ENCODE measurements at places on chromosomes 11 and 22.

GRCh38 chr11:17721242-17721999, 2.0 kb downstream of the MYOD1 start:
- no peak for DNase-seq

- no peak for DNase-seq
Measured at GRCh38 chr11:9951807-9952206, 287.9 kb downstream of the SWAP70 start.

GRCh38 chr11:112524798-112525197, 264.1 kb upstream of the PLET1 start:
- DNase-seq: no peak

DNA sequence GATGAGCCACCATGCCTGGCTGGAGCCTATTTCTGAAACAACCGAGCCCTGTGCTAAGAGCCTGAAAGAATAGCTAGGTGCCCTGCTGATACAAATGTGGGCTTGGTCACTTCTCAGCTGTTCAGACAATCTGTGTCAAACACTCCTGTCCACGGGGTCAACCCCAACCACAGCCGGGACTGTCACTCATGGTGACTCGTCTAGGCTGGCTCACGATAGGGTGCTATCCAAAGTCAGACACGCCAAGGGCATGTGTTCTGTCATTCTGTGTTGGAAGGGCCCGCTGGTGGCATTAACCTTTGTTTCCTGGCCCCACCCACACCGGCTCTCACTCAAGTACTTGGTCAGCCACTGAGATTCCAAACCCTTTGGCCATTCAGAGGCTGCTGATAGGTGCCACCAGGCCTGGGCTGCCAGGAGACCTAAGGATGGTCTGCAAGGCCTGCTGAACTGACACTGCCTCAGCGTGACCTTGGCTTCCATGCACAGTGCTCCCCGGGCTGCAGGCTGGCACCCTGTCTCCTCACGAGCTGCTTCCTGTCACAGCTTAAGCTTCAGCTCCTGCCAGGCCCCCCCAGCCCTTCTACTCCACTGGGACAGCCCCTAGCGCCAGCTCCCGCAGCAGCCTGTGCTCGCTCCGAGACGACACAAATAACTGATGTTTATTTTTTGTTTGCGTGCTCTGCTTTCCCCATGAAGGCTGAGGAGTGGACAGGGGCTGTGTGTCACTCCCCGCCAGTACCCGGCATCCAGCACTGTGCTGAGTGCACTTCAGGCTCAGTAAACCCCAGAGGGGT, 14.2 kb upstream of the CDC42BPG start:
- no peak for DNase-seq

GRCh38 chr11:67357831-67358670, 4.7 kb upstream of the POLD4 start:
- DNase-seq: no peak

- no peak for DNase-seq
Measured at GRCh38 chr11:72425053-72425980, 9.0 kb downstream of the CLPB start.

- DNase-seq: no peak
Measured at GRCh38 chr11:59283825-59284772, 71.4 kb upstream of the MPEG1 start.

GRCh38 chr11:65649656-65650546, 12.0 kb downstream of the SIPA1 start:
- no peak for DNase-seq

GRCh38 chr22:43345761-43346301, 2.7 kb upstream of the SCUBE1 start:
- DNase-seq: no peak

DNA sequence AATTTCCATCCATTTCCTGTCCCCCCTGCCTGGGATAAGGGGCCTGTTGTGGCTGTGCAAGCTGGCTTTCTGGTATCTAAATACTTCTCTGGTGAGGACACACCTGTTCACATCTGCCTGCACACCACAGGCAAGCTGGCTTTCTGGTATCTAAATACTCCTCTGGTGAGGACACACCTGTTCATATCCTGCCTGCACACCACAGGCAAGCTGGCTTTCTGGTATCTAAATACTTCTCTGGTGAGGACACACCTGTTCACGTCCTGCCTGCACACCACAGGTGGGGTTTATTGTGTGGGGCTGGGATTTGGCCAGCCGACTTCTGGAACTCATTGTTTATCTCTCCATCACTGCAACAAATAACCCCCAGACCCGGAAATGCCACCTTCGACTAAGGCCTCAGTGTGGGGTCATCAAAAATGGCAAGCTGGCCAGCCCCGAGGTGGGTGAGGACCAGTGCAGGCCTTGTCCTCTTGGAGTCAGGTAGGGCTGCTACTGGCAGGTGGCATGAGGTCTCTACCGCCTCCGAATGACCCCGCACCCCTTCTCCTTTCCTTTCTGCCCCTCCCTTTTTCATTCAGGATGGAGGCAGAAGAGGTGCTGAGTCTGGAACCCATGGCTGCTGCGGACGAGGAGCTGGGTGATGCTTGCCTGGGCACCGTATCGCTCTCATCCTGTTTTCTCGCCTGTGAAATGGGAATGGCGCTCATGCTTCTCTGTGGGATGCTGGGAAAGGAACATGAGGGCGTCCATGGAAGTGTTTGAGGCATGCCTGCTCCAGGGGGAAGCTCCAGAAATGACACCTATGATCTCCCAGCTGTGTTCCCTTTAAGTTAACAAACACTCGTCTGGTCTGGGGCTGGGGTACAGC, 43.5 kb upstream of the MYEOV start:
- no peak for DNase-seq

DNA sequence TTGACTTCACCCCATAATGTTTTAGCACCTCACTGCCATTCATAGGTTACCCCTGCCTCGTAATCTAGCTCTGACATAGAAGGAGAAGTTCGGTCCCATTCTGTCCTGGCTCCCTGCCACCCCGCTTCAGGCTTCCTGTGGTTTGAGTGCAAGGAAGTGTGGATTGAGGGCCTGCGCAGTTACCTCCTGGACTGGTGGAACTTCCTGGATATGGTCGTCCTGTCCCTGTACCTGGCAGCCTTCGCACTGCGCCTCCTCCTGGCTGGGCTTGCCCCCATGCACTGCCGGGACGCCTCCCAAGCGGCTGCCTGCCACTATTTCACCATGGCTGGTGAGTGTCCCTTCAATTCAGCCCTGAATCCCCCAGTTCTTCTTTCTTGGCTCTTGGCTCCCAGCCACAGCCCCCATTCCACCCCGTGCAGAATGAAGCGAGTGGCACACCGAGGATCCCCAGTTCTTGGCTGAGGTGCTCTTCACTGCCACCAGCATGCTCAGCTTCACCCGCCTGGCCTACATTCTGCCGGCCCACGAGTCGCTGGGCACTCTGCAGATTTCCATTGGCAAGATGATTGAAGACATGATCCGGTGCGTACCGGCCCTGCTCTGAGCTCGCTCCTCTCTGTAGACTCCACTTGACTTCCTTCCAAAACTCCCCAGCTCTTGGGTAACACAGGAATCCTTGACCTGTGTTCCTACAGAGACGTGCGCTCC, 15.4 kb downstream of the ART5 start:
- no peak for DNase-seq

- DNase-seq: no peak
Measured at GRCh38 chr22:26374391-26375026, 54.6 kb upstream of the ASPHD2 start.

- no peak for DNase-seq
Measured at GRCh38 chr11:125777309-125777708, 1.3 kb downstream of the PATE2 start.

DNA sequence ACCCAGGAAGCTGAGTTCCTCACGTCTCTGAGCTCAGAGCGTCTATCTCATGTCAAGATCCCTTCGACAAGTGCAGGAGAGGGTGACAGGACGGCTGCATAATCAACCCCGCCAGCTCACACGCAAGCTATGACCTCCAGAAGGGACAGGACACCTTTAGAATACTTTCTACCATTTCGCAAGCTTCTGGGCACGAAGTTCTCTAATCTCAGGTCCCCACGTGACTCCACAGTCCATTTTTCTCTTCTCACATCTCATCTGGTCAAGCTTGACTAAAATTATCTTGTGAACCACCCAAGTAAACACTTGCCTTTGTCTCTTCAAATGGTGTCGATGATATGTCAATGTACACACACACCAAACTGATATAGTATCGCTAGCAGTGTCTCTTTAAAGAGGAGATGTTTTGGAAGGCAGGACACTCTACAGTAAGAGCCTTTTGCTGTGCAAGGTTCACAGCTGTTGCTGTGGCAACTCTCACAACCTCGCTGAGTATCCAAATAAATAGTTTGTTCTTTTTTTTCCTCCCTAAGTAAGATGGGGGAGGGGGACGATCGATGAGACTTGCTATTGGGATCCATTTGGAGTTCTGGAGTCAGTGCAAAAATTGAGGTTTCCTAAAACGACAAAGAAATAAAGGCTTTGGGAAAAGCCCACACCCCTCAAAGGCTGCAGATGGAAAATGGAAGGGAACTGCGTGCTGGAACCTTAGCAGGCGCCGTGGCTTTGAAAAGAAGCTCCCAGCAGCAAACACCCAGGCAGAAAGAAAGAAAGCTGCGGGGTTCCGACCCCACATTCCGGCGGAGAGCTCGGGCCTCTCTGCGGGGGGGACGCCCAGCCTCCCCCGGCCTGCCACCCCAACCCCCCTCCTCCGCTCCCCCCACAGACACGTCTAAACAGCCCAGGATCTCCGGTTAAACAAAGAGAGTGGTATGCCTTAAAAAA, 215.4 kb upstream of the UBASH3B start:
- no peak for DNase-seq

GRCh38 chr11:72069787-72070251, 10.5 kb downstream of the NUMA1 start:
- DNase-seq: no peak

DNA sequence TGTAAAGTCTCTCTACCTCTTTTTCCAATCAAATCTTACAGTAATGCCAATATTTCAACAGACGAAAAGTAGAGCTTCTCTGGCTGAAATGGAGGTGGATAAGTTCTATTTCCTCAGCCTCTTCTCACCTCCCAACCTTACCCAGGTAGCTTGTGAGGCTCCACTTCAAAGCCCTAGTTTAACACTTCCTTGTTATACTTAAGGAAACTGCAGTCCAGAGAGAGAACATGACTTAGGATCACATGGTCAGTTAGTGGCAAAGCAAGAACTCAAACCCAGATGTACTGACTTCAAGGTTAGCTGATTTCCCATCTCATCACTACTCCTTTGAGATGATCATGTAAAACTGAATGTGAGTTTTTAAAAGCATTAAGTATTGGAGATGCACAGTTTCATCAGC, 32.5 kb downstream of the PAK1 start:
- no peak for DNase-seq

DNA sequence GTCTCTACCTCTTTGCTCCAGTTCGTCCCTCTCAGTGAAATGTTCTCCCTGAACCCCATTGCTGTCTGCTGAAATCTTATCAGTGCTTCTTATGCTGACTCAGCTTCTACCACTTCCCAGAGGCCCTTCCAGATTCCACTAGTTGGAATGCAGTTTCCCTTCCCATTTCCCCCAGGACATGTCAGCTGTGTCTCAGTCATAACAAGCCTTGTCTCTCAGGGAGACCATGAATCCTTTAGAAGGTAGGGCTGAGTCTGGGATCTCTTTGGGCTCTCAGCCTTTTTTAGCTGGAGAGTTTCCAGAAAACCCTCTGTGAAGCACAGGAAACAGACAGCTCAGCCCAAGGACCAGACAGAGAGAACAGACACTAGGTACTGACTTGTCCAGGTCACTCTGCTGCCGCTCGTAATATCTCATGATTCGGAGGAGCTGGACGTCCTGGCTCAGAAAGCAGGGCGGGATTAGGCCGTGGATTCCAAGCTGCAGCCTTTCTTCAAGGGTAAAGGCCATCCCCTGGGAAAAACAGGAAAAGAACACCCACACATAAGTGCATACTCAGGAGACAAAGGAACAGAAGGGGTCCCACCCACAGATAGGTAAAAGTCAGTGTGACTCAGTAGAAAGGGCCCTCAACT, 113.0 kb downstream of the ME3 start:
- DNase-seq: no peak

DNA sequence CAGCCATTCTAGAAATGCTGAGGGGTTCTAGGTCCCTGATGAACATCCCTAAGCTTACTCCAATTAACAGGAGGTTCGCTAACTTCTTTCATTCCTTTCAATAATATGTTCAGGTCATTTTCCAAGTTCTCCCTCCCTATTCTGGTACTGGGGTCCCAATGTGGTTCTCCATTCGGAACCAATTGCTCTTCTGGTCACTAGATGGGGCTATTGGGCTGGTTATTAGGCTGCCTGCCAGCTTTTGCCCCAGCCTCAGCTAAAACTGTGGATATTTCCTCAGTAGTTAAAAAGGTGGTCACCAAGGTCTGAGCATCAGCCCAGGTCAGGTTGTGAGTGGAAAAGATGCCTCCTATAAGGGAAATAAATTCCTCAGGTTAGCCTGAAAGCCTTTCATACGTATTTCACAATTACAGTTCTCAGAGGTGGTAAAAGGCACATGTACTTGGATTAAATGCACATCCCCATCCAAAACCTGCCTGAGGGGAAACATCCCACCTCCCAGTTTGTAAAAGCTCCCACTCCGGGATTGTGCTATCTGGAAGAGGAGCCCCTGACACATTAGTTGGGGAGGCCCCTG, 161.1 kb upstream of the CCDC179 start:
- no peak for DNase-seq

- no peak for DNase-seq
Measured at GRCh38 chr11:22491555-22492225, 133.9 kb downstream of the FANCF start.

DNA sequence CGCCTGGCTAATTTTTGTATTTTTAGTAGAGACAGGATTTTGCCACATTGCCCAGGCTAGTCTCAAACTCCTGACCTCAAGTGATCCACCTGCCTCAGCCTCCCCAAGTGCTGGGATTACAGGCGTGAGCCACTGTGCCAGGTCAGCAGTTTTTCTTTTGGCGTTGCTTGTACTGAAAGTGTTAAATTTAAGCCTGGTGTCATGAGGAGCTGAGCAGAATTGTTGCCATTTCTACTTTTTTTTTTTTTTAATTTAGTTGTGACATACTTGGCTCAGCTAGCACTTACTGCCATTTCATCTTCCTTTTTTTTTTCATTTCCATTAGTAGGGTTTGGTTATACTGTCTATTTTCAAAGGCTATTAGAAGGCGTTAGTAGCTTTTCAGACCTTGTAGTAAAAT, 10.7 kb downstream of the TAB1 start:
- DNase-seq: no peak

- no peak for DNase-seq
Measured at GRCh38 chr11:47961383-47961782, 19.0 kb upstream of the PTPRJ start.

DNA sequence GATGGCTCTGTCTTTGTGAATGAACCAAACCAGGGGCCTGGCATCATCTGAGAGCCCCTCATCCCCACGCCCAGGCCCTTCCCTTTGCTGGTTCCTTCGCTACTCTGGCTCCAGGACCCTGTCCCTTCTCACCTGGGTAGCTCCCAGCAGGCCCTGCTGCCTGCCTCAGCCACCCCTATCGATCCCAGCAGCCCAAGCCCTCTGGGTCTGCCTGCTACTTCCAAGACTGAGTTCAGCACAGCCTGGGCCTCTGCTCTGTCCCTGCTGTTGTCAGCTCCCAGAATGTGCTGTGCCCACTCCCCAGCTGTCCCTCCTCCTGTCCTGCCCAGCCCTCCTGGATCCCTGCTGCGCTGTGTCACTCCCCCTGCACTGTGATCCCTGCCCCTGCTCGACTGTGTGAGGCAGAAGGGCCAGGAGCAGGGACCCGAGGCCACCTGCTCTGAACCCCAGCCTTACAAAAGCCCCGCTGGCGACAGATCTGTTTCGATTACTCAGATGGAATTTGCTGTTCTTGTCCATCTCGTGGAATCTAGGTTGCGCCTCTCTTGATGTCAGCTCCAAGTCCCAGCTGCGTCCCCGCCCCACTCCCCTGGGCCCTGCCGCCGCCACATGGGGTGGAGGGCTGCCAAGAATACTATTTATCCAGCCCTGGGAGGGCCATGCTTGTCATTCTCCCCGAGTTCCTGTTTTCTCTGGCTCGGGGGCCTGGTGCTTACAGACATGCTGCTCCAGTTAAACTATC, 13.0 kb downstream of the MRPL21 start:
- no peak for DNase-seq

GRCh38 chr11:113677685-113678084, 28.4 kb downstream of the TMPRSS5 start:
- no peak for DNase-seq

All from stimulated activated CD4-positive, alpha-beta T cell treated with anti-CD3 and anti-CD28 coated beads, TNF-alpha, amount 100 ng/mL, for 1 hour (primary cell).